ENCODE measurements at places on chromosomes 3 and 15.

- DNase-seq = no peak
Observed at GRCh38 chr3:72348357-72348756, 499.9 kb downstream of the SHQ1 start.

DNA sequence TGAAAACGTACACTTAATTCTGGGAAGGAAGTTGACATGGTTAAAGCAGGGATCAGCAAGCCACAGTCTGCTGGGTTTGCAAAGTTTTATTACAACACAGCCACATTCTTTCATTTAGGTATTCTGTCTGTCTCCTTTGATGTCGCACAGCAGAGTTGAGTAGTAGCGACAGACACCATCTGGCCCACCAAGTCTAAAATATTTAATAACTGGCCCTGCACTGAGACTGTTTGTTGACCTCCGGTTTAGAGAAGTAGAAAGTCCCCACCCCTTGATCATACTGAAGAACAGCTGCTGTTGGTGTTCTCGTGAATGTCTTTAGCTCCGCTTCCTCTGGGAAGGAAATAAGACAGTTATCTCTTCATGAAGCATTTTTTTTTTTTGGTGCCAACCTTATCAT is 66.2 kb downstream of the MCTP2 start:
- no peak for DNase-seq

GRCh38 chr3:129603561-129603942 is 2.9 kb downstream of the PLXND1 start:
- no peak for DNase-seq

- no peak for DNase-seq
Observed at GRCh38 chr15:38877471-38877870, 312.9 kb upstream of the RASGRP1 start.

- DNase-seq = no peak
Observed at GRCh38 chr3:184717399-184717983, 5.6 kb upstream of the MAGEF1 start.

GRCh38 chr15:62802612-62803011 is 239.9 kb upstream of the TPM1 start:
- DNase-seq = no peak

DNA sequence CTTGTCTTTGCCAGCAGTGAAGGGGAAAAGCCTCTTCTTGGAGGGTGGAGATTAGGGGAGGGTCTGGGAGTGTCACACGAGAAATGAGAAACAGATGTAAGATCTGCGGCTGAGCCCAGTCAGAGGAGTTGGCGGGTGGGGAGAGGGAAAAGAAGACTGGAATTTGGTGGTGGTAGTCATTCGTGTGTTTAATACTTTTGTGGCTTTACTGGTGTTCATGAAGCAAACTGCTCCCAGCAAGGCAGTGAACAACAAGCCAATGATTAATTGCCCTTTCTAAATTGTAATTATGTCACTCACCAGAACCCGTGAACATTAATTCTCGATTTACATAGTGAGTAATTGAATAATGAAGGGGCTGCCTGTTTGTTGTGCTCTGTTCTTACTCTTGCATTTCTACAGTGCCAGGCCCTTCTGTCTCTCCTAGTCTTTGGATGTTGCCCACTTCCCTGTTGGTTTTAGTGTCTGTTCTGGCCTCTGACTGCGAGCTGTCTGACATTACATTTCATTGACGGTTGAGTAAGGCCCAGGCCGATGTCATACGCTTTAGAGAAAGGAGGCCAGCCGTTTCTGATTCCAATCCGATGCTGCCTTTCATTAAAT is 78.0 kb downstream of the CHCHD6 start:
- no peak for DNase-seq

- DNase-seq = no peak
Observed at GRCh38 chr3:20924646-20925385, 738.8 kb upstream of the SGO1 start.

DNA sequence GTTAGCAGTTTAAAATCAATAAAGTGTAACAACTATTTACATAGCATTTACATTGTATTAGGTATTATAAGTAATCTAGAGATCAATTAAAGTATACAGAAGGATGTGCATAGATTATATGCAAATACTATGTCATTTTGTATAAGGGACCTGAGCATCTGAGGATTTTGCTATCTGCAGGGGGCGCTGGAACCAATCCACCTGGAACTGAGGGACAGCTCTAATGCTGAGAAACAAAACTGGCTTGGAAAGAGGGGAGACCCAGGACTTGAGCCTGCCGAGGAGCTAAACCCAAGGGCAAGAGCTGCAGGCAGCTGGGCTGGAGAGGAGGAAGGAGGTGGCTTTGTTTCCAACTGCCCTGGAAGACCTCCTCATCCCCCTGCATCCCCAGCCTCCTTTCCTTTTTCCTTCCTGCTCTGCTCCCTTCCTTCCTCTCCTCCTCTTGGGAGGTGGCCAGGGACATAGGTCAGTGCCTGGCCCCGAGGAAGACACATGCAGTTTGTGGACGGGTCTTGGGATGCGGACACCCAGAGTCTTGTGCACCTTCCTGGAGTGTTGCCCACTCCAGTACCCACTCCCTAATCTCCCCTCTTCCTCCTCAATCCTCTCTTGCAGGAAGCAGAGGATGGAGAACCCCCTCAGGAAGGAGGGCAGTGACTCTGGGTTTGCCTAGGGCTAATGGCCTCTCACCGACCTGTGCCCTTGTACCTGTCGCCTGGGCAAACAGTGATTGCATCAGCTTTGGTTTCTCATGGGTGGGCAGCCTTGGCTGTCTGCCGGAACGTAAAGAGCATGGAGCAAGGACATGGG is 825 bp upstream of the RTP3 start:
- peak; percentile 36 for DNase-seq

DNA sequence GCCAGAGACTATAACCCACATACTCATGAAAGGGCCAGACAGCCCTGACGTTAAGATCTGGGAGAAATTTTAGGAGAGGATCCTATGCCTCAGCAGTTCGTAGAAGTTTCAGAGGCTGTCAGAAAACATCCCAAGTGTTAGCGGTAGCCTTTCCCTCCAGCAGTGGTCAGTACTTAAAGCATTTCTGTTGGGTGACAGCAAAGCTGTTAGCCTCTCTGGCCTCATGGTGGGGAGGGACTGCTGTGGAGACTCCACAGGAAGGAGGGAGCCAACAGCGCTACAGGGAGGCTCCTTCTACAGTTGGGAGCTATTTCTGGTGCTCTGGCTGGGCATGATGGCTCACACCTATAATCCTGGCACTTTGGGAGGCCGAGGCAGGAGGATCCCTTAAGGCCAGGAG is 27.4 kb downstream of the IDH2 start:
- DNase-seq = no peak

DNA sequence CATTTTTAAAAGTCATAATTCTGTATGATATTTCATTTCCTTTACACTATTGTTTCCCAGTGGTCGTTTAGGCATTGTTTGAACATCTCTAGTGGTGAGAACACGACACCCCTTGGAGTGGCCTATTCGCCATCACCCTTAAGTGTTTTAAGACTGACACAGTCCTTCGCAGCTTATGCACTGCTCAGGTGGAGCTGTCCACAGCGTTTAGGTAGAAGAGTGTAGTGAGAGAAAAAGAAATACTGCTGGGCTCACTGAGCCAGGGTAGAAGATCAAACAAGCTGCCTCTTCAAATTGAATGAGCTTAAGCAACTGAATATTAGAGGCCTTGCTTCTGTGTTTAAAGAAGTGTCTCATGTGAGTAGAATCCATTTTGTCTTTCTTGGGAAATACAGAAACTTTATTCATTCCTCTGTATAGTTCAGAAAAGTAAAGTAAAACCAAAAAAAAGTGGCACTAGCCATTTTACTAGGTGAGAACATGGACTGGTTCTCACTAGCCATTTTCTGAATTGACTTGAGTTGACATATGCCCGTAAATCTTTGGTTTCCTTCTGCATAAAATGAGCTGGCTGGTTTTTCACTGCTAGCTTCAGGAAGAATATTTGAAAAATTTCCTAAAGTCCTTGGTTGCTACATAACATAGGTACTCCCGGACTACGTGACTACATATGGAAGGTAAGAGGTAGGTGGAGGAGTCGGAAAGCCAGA is 155.9 kb downstream of the P3H2 start:
- no peak for DNase-seq

DNA sequence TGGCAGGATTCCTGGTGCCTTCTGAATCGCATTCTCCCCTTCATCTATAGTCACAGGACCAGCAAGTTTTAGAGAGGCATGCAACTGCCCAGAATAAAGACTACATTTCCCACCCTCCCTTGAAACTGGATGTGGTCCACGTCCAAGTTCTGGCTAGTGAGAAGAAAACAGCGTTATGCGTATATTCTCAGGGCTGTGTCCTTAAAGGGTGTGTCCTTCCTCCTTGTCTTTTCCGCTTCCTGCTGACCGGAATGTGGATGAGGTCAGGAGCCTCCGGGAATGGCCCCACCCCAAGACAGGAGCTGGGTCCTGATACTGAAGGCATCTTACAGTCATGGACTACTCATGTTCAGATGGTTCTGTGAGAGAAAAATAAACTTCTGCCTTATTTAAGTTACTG is 20.2 kb downstream of the CHST2 start:
- no peak for DNase-seq

DNA sequence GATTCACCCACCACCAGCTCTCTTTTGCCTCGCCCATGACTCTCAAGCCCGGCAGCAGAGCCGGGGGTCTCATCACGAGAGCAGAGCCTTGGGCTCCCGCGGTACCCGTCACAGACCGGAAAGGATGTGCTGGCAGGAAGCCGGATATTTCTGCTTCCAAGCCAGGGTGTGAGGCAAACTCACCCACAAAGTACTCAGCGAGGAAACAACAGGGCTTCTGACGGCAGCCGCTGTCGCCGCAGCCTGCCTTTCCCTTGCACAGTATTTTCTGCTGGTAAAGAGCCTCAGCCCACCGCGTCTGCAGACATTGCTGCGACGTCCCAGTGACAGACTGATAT is 119.9 kb downstream of the NSMCE3 start:
- DNase-seq = no peak

GRCh38 chr3:194312743-194313281 is 38.3 kb downstream of the CPN2 start:
- no peak for DNase-seq

DNA sequence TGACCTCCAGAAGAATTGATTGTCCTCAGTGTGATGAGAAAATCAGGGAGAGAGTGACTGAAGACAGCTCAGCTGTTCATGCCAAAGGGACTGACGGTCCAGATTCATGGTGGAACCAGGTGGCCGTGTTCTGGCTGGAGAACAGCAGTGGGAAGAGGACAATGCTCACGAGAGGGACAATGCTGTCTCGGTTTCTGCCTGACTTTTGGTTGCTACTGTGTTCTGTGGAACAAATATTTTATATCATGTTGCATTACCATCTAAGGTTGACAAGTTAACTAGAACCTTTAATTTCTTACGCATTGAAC is 58.0 kb upstream of the ULK4 start:
- DNase-seq = no peak

- no peak for DNase-seq
Observed at GRCh38 chr15:50627351-50628055, 59.1 kb downstream of the TRPM7 start.

DNA sequence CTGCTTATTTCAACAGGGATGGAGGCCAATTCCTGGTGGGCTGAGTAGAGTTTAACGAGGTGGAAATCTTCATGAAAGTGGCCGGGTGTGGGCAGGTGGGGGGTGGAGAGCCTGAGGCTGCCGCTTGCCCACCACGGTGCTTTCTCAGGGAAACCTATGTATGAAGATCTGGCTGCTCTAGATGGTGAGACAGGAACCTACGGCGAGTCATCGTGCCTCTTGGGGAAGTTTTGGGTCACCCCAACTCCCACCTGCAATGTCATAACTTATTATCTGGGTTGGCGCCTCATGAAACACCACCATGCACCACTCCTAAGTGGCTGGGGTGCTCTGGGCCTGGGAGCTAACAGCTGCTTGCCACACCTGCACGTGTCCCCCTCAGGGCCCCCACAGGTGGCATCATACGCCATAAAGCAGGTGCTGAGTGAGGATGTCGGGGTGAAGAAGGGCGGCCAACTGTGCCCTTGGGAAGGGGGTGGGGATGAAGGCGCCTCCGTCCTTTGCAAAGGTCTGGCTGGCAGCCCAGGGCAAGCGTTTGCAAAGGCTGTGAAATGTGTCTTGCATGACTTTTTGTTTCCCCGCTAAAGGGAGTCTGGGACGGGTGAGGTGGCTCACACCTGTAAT is 27.9 kb upstream of the SNRPA1 start:
- DNase-seq = no peak

- DNase-seq = no peak
Observed at GRCh38 chr3:5057272-5057671, 64.8 kb upstream of the ARL8B start.

GRCh38 chr3:50671331-50671730 is 3.4 kb upstream of the DOCK3 start:
- no peak for DNase-seq

DNA sequence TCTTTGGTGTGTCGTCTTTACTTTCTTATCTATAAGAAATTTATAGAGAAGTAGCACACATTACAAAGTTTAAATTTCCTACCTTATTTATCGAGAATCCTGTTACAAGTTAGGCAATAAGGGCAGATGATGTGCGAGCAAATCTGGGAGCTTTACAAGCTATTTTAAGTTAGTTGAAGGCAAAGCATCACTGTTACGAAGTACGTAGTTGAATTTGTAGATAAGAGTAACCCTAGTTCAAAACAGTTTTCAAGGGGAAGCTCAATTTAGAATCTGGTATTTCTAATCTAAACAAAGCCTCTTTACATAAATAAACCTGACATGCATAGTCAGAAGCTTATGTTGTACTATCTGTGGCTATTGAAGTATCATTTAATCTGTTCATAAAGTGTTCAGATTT is 8.4 kb downstream of the KBTBD8 start:
- no peak for DNase-seq

- no peak for DNase-seq
Observed at GRCh38 chr15:75058127-75058905, 34.9 kb downstream of the PPCDC start.

- DNase-seq = no peak
Observed at GRCh38 chr3:18344306-18345014, 80.7 kb downstream of the SATB1 start.

DNA sequence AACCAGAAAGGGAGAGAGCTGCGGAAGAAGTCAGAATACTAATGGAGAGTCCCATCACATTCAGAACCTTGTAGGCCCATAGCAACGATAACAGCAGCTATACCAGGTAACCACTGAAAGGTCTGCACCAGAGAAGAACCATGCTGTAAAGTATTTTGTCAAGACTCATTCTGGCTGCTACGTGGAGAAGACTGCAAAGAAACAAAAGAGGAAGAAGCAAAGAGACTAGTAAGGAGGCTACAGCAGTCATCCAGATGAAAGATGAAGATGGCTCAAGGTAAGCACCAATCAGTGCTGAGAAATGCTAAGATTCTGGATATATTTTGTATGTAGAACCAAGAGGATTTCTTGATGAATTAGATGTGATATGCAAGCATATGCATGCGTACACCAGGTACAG is 39.6 kb downstream of the ACAP2 start:
- DNase-seq = no peak

All from activated naive CD4-positive, alpha-beta T cell treated with anti-CD3 and anti-CD28 coated beads, Interleukin-2, amount 50 U/mL, for 16 hours (primary cell).